Stimulated activated CD8-positive, alpha-beta memory T cell treated with anti-CD3 and anti-CD28 coated beads, Interleukin-15, amount 100 ng/mL, for 48 hours (primary cell): ENCODE measurements at places on chromosomes 6 and 20.

DNA sequence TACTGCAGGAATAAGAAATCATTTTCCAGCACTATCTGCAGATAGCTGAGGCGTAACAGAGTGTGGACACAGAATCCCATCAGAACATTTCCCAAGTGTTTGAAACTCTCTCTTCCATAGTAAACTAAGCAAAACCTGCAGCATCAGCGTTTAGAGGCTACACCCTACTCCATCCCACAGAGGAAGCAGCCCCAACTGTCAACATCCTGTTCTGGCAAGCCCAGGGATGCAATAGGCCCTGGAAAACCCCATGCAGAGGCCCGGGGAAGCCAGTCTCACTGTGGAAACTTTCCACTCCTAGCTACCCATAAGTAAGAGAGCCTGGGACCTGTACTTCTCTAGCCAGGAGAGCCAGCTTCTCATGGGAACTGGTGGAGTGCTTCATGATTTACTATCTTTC, 129.4 kb downstream of the LY86 start:
- DNase-seq = no peak

DNA sequence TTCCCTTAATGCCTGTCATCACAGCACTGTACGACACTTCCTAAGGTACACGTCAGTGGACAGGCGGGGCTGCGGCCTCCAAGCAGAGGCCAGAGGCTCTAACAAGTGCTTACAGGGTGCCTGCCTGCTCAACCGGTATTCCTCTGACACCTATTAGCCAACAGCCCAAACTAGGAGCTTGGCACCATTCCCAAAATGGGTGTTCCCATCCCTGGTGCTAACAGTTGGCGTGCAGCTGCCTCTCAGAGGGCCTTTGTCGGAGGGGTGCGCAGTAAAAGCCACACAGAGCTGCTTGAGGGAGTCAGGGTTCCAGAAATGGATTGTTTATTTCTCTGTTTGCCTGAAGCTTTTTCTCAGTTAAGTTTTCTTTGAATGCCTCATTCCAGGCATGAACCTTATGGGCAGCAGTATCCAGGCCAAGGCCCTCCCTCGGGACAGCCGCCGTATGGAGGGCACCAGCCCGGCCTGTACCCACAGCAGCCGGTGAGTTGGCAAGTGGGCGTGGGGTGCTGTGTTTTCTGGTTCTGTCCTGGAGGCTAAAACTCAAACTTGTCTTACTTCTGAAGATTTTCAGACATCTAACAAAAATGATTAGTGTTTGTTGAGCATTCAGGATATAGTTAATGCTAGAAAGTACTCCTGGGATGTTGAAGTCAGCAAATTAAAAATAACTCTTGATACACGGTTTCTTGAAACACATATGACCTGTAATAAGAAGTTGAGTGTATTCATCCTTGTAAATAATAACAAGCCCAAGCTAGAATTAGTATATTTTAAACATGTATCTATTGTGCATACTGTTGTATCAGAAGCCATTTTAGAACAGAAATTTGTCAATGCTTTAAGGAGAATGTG, 124.7 kb downstream of the TMEM242 start:
- DNase-seq = no peak

GRCh38 chr20:48626226-48626937, 201.4 kb downstream of the PREX1 start:
- no peak for DNase-seq

DNA sequence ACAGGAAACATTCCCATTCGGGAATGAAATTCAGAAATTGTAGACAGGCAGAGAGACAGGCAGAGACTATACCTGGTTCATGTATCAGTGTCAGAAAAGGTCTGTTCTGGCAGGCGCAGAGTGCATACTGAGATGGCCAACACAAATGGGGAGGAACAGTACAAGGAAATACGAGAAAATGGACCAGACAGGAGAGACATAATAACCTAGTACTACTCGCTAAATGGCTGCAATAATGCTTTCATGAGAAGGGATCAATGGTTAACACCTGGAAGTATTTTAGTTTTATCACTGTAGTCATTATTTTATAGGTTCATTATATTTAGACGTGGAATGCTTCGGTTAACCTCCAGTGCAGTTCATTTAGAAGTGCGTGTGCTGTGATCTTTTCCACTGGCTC, 58.9 kb downstream of the CD83 start:
- DNase-seq = no peak

DNA sequence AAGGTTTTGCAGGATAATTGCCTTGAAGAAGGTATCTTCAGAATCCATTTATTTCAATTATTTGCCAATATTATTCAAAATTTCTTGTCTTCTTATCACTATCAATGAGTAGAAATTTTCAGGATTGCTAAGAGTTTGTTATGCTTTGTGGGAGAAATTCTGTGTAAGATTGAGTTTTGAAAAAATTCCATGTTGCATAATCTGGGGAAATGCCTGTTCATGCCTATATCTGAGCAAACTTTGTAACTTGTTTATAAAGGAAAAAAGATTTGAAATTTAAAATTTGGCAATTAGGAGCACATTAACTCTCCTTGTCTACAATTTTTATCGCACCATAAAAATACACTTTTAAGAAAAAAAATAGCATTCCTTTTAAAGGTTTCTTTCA, 39.8 kb upstream of the EDN1 start:
- no peak for DNase-seq

DNA sequence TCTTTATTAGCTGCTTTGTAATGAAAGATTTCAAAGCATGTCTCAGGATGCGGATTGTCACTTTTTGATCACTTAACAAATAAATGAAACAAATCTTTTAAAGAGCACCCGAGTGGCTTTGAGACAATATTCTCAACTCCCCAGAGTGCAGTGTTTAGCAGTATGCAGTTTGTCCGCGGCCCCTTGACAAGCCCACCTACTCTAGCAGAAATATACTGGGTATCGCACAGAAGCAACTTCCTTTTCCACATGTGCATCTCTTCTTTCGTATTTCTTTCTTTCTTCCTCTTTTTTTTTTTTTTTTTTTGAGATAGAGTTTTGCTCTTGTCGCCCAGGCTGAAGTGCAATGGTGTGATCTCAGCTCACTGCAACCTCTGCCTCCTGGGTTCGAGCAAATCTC, 84.5 kb upstream of the FAM184A start:
- no peak for DNase-seq
